ENCODE measurements at places on chromosomes 2 and 18.

DNA sequence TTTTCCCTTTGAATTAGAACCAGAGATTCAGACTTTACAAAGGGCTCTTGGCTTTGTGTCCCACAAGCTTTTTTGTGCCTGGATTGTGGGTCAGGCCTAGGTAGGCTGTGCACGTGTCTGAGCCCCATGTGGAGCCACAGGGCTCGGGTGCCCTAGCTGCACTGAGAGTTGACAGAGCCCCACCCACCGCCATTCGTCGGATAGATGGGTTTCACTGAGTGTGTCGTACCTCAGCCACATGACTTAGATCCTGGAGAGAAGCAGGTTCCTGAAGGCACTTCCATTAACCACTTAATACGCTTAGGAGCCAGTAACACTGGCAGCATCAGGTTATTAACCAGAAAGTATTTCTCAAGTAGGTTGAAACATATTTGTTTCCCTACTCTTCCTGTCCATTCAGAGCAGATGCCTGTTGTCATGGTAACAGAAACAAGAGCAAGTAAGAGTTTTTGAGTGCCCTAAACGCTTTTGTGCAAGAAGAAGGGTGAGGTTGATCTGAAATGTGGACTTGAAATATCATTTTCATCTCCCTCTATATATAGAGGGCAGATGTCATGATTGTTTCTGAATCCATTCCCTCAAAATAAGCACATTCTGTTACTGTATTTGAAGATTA is 30.0 kb downstream of the ADCYAP1 start:
- DNase-seq: no peak

DNA sequence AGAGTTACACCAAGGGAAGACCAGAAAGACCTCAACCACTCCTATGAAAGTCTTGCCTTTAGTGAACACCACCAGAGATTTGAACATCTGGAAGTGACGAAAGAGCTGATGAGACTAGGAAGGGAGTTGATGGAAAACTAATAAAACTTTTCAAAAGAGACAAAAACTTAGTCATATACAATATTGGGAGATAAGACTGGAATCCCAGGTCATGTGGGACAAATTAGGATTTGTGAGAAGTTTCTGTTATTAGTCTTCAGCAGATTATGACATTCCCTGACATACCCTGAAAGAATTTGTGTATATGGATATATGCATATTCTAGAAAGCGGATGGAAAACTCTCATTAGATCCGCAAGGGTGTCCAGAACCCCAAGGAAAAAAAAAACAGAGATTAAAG is 145.0 kb upstream of the LTBP1 start:
- peak; percentile 19 for DNase-seq

DNA sequence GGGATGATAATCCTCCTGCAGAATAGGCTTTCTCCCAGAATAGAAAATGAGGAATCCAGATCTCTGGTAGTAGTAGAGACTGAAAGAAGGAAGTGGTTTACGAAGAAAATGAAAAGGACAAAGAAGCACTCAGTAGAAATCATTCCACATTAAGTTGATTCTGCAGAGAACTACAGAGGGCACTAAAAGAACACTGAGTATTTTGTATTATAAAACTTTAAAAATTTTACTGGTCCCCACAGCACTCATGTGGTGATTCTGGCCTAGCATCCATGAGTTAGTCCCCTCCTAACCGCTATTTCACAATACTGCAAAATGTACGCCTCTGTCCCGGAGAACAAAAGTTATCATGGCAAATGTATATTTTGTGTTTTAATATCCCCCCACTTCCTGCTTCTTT is 42.9 kb upstream of the SLC35F5 start:
- no peak for DNase-seq

GRCh38 chr2:6824962-6825361 is 40.7 kb downstream of the CMPK2 start:
- DNase-seq: peak; percentile 17

DNA sequence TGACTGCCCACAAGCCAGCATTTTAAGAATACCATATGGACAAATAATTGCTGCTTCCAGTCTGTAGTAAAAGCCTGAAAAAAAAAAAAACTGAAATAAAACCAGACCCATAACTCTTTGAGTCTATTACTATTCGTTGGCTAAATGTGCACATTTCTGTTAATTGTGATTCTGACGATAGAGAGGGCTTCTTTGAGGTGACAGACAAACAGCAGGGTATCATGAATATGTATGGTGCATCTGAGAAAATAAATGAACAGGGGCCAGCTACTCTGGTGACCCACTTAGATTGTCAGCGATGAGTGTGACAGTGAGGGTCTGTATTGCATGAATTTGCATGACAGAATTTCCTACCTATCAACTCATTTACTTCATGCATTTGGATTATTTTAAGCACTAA is 427.8 kb upstream of the SOX11 start:
- DNase-seq: no peak

- DNase-seq: peak; percentile 9
Measured at GRCh38 chr18:39453882-39454281, 1888.3 kb upstream of the CELF4 start.

DNA sequence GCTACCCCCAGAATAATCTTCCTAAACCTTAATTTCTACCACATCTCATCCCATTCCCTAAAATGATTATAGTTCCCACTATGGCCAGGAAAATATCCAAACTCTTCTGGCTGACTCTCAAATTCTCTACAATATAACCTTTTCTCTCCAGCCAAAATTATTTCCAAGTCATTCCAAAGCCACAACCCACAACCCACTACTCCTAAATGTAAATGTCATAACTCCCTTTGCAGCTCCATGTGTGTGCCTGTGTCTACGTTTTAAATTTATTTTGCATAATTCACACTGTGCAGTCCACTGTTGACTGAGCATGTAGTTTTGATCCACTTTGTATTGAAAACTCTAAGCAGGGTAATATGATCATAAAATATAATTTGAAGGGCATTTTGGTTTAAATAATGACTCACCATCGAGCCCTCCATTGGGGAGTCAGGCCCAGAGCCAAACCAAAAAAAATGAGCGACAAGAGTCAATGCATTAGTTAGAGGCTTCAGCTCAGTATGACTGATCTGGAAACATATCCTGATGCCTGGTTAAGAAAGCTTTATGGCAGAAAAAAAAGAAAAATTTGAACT is 171.0 kb downstream of the AFF3 start:
- peak; percentile 57 for DNase-seq

DNA sequence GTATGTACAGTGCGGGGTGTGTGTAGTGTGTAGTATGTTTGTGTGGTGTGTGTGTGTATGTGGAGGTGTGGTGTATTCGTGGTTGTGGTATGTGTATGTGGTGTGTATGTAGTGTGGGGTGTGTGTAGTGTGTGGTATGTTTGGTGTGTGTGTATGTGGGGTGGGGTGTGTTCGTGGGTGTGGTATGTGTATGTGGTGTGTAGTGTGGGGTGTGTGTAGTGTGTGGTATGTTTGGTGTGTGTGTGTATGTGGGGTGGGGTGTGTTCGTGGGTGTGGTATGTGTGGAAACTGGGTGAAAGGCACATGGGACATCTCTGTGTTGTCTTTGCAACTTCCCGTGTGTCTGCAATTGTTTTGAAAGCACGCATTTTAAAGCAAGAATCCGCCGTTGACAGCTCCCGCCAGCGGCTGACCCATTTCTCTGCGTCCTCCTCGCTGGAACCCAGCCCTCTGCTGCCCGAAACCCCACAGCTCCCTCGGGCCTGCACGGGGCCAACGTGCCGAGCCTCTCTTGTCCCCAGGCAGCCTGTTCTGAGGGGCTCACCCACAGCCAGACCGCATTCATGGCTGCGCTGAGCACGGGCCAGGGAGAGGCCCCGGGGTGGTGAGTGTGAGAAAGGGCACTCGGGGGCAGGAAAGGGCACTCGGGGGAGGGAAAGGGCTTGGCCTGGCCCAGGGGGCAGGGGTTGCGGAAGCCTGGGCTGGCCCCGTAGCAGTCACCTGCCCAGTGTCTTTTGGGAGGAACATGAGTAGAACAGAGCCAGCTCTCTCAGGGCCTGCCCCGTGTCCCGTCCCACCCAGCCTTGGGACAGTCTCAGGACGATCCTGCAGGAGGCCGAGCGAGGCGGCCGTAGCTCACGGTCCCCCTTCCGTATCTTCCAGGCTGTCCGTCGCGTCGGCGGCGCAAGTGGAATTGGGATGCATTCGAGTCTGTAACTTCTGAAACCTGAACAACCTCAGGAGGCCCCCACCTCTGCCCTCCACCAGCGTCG is 61.4 kb downstream of the TWIST2 start:
- peak; percentile 71 for DNase-seq

GRCh38 chr2:207711750-207712530 is 500 bp downstream of the CCNYL1 start:
- DNase-seq: peak; percentile 51

GRCh38 chr2:133489146-133489545 is 79.1 kb downstream of the NCKAP5 start:
- no peak for DNase-seq

- DNase-seq: no peak
Measured at GRCh38 chr2:135829378-135830135, 7.4 kb downstream of the LCT start.
